ENCODE measurements at places on chromosomes 11 and 22.
A peak's percentile ranks its signal among the peaks of the same experiment; 100 is the strongest.

DNA sequence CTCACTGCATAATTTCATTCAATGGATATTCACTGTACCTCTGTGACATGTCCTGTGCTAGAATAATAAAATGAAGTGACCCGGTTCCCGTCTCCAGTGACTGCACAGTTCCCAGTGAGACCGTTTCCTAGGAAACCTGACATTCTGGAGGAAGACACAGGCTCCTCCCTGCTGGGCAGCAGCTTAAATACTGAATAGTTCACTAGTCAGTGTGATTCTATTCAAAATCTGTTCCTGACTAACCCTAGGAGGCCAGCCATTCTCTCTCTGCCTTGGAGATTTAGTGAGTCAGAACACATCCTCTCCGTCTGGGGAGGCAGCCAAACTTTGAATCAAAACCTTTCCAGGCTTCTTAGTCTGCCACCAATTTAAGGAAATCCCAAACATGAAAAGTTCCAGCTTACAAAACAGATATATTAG, 11.3 kb downstream of the TRIM66 start:
- no peak for DNase-seq

- DNase-seq, result no peak
Measured at GRCh38 chr11:67285541-67286498, 3.3 kb upstream of the ANKRD13D start.

DNA sequence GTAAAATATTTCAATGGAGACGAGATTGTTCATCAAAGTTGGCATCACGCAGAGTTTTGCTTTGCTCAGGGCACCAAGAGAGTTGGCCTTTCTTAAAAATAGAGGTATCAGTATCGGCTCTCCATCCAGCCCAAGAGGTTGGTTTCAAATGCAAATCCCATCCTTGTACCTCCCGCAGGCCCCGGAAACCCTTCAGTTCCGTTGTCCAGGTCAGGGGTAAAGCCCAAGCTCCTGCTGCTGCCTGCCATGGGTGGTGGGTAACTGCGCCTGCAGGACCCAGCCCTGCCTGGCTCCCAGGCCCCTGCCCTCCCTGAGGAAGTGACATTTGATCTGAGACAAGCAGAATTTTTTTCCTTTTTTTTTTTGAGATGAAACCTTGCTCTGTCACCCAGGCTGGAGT, 49.3 kb upstream of the RTL6 start:
- DNase-seq, result no peak

- DNase-seq, result no peak
Measured at GRCh38 chr11:19756675-19757475, 44.2 kb downstream of the NAV2 start.

DNA sequence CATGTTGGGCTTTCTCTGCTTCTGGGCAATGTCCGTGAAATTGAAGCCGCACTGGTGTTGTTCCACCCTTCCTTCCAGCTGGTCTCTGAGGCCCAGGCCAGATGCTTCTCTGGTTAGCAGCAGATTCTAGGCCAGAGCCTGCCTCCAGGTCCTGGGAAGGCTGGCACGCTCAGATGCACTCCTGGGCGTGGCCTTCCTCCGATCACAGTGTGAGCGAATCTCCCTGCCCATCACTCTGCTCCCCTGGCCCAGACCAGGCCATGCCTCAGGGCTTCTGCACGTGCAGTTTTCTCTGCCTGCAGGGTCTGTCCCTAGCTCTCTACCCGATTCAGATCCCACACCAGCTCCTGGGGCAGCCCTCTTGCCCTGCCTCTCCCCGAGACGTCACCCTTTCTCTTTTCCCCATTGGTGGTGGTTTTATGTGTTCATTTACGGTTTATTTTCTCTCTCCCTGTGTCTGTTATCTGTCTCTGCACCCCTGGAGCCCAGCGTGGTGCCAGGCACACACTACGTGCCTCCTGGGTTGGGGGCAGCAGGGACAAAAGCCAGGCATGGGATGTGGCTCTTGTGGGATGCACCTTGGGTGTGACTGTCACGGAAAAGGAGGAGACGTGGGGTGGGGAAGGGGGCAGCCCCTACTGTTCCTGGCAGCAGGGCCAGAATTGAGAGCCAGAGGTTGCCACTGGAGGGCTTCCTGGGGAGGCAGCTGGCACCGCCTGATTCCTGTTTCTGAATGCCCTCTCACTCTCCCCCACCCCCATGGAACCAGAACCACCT, 66.0 kb downstream of the KCNQ1 start:
- peak; percentile 37 for DNase-seq

DNA sequence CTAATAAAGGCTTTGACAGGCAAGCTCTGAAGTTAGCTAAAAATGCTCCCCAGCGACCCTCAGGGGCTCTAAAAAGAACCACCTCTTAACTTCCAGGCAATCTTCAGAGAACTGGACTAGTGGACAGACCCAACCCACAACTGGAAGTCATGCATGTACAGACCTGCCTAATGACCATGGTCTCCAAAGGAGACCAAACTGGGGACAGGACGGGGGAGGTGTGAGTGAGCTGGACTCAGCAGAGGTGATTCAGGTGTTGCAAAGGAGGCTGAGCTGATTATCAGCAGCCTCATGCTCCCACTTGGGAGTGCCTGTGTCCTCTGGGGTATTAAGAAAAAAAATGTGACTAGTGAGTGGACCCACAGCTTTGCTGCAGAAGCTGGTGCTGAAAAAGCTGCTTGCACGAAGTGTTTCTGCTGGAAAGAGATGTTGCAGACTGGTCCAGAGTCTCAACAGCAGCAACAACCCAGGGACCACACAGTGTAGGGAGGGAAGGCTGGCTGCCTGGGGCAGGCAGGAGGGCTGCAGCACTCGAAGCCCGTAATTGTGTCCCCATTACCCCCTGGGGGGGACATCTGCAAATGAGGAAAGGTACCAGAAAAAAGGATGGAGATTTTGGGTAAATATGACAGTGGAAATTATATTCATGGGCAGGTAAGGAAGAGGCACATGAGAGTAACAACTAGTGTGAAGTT, 35.3 kb downstream of the PITPNB start:
- DNase-seq, result no peak

- DNase-seq, result no peak
Measured at GRCh38 chr11:32290783-32291182, 144.6 kb downstream of the WT1 start.

DNA sequence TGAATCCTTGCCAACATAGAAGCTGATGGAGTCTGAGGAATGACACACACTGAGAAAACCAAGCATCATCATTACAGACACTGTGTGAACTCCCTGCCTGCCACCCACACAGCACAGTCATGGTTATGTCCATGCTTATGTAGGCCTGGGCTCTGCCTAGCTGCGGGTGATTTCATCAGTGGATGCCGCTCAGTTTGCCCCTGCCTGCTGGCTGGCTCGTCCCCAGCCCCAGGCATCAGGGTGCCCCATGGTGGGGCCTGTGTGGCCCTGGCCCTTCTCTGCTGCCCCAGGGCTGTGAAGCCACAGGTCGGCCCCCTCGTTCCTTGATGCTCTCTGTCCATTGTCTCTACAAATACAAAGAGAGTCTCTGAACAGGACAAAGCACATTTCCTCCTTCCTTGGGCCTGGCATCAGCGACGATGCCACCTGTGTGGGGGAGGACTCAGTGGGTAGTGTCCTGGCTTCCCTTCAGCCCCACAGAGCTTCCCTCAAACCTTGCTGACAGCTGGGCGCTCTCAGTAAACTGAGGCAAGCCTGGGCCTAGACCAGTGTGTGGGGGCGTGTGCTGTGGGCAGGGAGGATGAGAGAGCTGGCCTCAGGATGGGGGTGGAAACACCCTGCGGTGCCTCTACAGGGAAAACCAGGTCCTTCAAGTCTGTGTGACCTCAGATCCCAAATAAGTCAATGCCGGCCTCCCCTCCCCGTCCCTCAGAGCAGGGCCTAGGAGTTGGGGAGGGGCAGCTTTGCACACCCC, 20.0 kb upstream of the TUB start:
- no peak for DNase-seq

DNA sequence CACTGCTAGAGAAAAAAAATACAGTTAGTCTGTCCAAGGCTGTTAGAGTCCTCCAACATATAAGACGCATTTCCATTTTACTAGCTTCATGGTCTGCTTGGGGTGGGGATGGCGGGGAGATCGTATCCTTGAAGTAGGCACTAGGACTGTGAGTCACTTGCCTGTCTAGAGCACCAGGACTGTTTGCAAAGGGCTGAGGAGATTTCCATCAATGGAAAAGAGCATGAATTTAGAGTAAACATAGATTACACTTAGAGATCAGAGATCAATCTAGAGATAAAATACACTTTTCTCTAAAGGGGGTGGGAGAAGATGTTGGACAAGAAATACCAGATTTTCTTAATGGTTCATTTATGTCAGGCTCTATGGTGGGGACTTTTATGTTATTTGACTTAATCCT, 1.7 kb upstream of the MS4A7 start:
- DNase-seq, result no peak

DNA sequence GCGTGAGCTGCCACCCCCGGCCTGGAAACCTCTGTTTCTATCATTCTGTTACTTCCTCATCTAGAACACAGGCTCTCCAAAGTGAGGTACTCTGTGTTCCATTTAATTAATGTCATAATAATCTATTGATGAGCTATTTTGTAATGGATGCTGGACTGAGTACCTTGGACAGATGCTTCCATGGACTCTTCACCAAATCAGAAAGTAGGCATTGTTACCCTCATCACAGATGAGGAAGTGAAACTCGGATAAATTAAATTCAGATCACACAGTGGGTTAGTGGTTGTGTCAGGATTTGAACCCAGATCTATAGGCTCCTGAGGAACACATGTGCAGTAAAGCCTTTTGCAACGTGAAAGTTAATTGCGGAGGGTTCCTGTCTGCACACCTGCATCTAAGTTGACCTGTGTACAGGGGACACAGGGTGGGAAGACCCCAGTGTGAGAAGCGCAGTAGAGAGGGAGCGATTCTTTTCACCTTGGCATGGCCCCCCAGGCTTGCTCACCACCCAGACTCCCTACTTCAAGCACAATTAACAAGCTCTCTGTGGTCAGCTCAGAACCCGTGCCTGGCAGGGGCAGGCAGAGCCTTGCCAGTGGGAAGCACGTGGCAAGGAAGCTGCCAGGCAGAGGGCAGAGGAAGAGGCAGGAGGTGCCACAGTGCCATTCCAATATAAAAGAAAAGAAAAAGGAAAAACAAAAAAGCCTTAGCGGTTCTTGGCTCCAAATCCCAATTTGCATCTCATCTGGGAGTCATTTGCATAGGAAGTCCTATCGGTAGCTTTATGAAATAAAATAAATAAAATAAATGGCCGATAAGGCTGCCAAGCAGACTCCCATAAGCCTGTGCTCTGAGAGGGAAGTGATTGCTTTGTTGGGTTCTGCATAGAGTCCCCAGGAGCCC, 239.3 kb downstream of the GRIK4 start:
- no peak for DNase-seq

DNA sequence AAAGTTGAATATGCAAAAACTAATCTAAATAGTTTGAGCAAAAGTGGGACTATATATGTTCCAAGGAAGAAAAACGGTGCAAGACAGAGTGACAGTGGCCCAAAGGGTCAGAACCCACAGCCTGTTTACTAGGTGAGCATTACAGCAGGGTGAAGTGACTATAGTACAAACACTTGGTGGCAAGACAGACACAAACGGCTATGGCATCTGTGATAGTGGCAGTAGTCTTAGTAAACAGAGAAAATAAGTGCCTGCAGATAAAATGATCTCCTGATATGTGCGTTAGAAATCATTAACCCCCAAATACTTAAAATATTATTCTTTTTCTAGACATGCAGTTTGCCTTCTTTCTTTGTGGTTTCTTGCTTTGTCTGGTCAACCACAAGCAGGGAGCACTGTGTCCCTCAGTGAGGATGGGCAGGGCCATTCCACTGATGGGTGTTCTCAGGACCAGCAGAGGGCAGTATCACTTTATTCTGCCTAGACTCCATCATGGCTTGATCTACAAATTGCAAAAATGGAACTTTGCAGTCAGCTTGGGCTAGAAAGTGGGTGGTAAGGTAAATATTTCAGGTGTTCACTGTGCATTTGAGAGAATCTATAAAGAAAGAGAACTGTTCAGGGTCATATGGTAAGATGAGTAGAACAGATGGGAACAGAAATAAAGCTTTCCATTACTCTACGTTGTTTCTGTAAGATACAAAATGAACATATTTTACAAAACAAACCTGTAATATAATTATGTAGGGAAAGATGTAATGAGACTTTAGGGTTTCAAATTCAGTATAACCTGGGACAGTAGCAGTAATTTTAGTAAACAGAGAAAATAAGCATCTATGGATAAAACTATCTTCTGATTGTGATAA, 198.2 kb downstream of the SWAP70 start:
- DNase-seq, result peak; percentile 58

- DNase-seq, result no peak
Measured at GRCh38 chr11:6992026-6992425, 28.1 kb downstream of the ZNF214 start.

DNA sequence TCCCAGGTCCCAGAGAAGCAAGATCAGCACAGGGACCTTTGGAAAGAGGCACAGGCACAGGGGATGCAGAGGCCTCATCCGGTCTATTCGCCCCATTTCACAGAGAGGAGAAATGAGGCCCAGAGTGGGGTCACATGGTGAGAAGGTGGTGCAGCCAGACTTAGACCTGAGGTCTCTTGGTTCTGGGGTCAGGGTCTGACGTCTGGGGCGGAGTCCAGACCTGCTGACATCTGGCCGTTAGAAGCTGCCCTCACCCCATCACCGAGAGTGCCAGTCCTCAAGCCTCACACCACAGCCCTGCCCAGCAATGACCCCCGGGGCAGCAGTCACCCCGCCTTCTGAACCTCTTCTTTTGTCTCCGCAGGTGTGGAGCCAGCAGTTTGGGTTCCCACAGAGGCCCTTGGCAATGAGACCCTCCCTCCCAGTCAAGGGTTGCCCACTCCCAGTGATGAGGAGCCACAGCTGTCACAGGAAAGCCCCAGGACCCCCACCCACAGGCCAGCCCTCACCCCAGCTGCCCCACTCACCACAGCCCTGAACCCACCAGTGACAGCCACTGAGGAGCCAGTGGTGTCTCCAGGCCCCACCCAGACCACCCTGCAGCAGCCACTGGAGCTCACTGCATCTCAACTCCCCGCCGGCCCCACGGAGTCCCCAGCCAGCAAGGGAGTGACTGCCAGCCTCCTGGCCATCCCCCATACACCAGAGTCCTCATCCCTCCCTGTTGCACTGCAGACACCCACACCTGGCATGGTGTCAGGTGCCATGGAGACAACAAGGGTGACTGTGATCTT, 62.4 kb downstream of the OTOG start:
- no peak for DNase-seq

- DNase-seq, result no peak
Measured at GRCh38 chr11:17413414-17414316, 25.2 kb upstream of the KCNJ11 start.

DNA sequence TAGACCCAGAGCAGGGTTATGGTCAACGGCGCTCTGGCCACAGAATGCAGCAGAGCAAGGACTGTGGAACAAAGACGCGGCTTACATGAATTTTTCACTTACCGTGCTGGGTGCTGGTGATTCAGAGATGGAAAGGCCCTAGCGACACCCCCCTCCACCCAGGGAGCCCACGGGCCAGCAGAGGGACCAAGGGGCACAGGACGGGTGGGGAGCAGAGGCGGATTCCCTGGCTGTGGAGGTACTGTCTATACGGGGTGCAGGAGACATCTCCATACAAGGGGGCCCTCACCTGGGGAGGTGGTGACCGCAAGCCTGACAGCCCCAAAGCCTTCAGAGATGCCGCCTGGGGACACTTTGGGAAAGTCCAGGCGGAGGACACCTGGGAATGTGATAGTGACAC, 1.1 kb upstream of the SEPTIN5 start:
- no peak for DNase-seq
